ENCODE measurements at places on chromosomes 7 and 10. TPM values are rescaled to one million over a fixed set of nuclear protein-coding genes. Genes with fewer than 3 reads are reported as not detected.

DNA sequence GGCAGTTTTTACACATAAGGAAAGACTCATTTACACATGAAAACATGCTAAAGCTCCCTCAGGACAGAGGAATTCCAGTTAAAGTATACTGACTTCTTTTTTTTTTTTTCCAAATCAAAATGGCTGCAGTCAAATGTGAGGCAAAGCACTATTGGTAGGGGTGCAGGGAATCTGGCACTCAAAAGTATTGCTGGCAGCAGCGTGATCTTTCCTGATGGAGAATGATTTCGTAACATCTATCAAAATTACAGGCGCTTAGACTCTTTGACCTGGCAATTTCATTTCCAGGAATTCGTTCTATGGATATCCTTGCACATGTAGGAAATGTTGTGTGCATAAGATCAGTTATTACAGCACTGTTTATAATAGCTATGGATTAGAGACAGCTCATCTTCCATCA, 65.7 kb downstream of the VSTM4 start:
- peak; percentile 40 for DNase-seq

The CDHR1 gene
- polyA plus RNA-seq: 0.31 TPM

The POLR2J2 gene
- 0.53 TPM for polyA plus RNA-seq

- no peak for DNase-seq
Measured at GRCh38 chr10:6811153-6811552, 231.1 kb upstream of the PRKCQ start.

GRCh38 chr10:126432507-126432906, 44.2 kb upstream of the ADAM12 start:
- DNase-seq: no peak

The TAS2R5 gene
- polyA plus RNA-seq: 10.4 TPM

- DNase-seq: no peak
Measured at GRCh38 chr10:98577168-98577567, 130.4 kb upstream of the HPS1 start.

- DNase-seq: peak; percentile 38
Measured at GRCh38 chr10:15262036-15262713, 93.7 kb upstream of the NMT2 start.

- no peak for DNase-seq
Measured at GRCh38 chr10:100896876-100897461, 15.8 kb upstream of the SLF2 start.

DNA sequence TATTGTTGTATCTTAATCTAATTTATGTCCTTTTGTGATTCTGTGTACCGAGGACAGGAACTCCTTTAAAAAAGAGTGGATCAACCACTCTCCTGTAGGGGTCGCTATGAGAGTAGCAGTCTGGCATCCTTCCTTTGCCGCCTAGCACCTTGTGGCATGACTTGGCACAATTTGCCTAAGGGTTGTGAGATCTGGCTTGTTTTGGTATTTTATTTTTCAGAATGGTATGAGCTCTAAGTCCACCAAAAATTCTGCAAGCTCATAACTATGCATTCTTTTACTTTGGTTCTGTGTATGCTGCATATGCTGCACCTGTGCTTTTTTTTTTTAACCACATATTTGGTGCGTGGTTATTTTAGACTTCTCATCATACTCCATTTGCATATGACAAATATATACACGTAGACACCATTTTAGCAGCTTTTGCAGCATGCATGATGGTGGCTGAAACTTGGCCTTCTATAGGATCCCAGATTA, 112.8 kb downstream of the CDK14 start:
- DNase-seq: no peak

DNA sequence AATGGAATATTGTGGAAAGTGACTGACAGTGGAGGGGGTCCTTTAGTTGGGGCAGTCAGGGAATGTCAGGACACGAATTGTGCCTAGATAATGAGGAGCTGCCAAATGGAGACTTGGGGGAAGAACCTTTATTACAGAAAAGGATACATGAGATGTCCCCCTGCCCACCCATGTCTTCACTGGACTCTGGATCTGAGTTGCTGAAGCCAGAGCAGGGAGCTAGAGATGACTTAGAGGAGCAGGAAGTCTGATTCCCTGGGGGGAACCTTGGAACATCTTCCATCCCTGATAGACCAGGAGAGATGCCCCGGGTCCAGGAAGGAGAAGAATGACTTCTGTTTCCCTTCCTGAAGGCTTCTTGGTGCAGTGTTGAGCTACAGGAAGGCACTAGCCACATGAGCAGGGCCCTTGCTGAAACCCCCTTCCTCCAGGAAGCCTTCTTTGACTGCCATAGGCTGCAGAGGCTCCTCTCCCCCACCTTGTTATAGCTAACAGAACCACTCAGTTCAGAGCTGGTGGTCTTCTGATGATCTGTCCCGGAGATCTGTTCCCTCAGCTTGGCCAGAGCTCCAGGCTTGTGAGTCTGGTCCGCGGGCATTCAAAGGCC, 747 bp upstream of the NEURL1 start:
- no peak for DNase-seq

The PRRT4 gene
- polyA plus RNA-seq: 3.3 TPM

DNA sequence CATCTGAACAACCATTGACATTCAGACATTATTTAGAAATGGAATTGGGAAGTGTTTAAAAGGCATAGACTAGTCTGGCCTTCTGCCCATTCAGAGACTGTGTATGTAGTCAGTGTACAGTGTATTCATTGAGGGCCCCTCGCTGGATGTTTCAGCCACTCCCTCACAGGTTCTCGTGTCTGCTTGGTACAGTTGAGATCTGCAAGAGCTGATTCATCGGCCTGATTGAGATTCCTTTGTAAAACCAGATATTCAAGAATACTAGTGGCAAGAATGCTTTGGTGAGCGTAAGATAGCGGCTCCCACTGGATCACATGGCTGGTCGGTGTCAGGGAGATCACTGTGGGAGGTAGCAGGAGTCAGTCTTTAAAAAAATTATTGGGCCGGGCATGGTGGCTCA, 119.5 kb downstream of the TCF7L2 start:
- DNase-seq: no peak

The SFXN4 gene
- polyA plus RNA-seq: 26.0 TPM

DNA sequence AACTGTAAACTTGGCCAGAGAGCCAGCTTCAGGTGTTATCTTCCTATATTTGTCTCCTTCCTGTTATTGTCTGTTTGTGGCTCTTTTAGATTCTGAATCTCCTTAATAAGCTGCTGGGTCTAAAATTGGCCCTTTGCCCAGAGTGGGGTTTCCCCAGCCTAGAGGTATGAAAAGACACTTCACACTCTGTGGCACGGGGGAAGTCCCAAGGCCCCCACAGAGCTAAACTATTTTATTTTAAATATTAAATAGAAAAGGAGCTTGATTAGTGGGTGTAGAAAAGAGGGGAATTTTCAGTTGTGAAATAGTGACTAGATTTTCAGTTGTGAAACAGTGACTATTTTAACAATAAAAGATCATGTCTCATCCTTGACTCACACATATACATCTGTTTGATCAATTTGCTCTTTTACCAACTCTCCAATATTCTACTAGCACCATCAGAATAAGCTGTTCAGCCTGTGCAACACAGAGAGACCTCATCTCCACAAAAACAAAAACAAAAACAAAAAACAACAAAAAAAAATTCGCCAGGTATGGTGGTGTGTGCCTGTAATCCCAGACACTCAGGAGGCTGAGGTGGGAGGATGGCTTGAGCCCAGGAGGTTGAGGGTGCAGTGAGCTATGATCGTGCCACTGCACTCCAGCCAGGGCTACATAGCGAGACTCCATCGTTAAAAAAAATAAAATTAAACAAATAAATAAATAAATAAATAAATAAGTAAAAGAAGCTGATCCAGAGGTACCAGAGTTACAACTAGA, 24.9 kb upstream of the ADO start:
- no peak for DNase-seq

- peak; percentile 78 for DNase-seq
Measured at GRCh38 chr10:70352401-70353097, 29.9 kb downstream of the LRRC20 start.
